ENCODE measurements at places on chromosomes 16 and 17. TPM values are rescaled to one million over a fixed set of nuclear protein-coding genes. Genes with fewer than 3 reads are reported as not detected.

Gene BEAN1
- not detected for total RNA-seq

Gene KRTAP17-1
- total RNA-seq, result not detected

Gene ABCC3
- total RNA-seq, result 20.6 TPM

Gene RNU2-1
- total RNA-seq, result 3,749 TPM

Gene NEUROD2
- not detected for total RNA-seq

Gene PRAC2
- total RNA-seq, result not detected

Gene OR1A1
- not detected for total RNA-seq

Gene CREBBP
- total RNA-seq, result 34.2 TPM

Gene DNAI2
- not detected for total RNA-seq

Gene CD19
- not detected for total RNA-seq

Gene CAVIN1
- 1,192 TPM for total RNA-seq

Gene LPO
- total RNA-seq, result not detected

Gene CHMP1A
- total RNA-seq, result 83.0 TPM

GRCh38 chr17:31534223-31534888 is 142.9 kb downstream of the RAB11FIP4 start:
- H3K36me3 ChIP-seq, result no peaks in the 10 kb centered on the region
- peaks cover 21% of the 10 kb centered on the region for H3K4me1 ChIP-seq
- no peak for DNase-seq

DNA sequence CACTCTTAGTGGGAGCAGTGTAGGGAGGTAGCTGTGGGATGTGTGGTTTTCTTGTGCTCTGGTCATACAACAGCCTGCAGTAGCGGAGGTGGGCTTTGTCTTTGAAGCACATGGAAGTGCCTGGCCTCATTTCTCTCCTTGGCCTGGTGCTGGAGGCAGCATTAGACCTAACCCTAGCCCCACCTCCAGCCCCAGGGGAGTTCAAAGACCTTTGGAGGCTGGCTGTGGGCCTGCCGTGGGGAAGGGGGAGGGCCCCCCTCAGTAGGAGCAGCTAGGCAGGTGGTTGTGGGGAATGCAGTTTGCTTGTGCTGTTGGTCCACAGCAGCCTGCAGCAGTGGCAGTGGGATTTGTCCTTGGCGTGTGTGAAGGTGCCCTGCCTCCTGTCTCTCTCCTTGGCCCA is 91.7 kb downstream of the BCAS3 start:
- no peaks in the 10 kb centered on the region for H3K36me3 ChIP-seq
- no peak overlapping the region for H3K27ac ChIP-seq
- peaks cover 5% of the 10 kb centered on the region for H3K27me3 ChIP-seq
- no peak overlapping the region for H3K4me3 ChIP-seq
- no peaks in the 10 kb centered on the region for H3K4me1 ChIP-seq

GRCh38 chr17:78206298-78206697 is 7.8 kb upstream of the BIRC5 start:
- peaks cover 2% of the 10 kb centered on the region for H3K27me3 ChIP-seq
- H3K36me3 ChIP-seq, result peaks cover 5% of the 10 kb centered on the region
- H3K27ac ChIP-seq, result no peak overlapping the region
- no peaks in the 10 kb centered on the region for H3K4me1 ChIP-seq
- H3K4me3 ChIP-seq, result no peak overlapping the region
- DNase-seq, result no peak

DNA sequence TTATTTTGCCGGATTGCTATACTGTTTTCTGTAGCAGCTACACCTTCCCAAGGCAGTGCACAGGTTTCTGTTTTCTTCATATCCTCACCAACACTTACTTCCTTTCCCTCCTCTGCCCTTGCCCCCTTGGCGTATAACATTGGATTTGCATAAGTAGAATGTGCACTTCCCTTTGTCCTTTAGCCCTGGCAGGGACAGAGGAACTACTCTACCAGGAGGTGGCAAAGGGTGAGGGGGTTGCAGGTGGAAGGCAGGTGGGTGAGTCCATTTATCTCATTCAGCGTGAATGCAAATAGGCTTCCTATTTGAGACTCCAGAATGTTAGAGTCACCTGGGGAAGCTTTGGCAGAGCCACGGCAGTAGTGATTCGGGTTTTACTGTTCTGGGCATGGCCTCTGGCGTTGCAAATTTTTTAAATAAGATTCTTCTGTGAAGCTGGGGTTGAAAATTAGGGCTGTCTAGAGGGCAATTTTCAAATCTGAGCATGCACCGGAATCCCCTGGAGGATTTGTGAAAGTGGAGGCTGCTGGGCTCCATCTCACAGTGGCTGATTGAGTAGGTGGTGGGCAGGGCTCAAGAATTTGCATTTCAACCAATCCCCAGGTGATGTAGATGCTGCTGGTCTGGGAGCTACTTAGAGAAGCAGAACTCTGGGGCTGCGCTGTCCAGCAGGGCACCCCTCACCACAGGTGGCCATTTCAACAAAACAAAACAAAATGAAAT is 84.7 kb downstream of the PLCG2 start:
- DNase-seq, result no peak
- no peaks in the 10 kb centered on the region for H3K36me3 ChIP-seq
- H3K4me3 ChIP-seq, result no peak overlapping the region
- peaks cover 19% of the 10 kb centered on the region for H3K27me3 ChIP-seq

GRCh38 chr17:77959126-77959925 is 823 bp downstream of the TNRC6C start:
- peaks cover 31% of the 10 kb centered on the region for H3K27me3 ChIP-seq
- no peak overlapping the region for H3K27ac ChIP-seq
- H3K36me3 ChIP-seq, result no peaks in the 10 kb centered on the region

GRCh38 chr17:68606451-68607307 is 5.5 kb upstream of the FAM20A start:
- no peaks in the 10 kb centered on the region for H3K4me1 ChIP-seq
- no peak for DNase-seq
- no peak overlapping the region for H3K4me3 ChIP-seq

- H3K36me3 ChIP-seq, result peaks cover 10% of the 10 kb centered on the region
- H3K27ac ChIP-seq, result peak overlapping the region; percentile 82
- H3K27me3 ChIP-seq, result peaks cover 5% of the 10 kb centered on the region
- peak overlapping the region; percentile 88 for H3K4me3 ChIP-seq
- DNase-seq, result peak; percentile 68
Measured at GRCh38 chr17:43832168-43832975, 574 bp downstream of the MPP3 start.

DNA sequence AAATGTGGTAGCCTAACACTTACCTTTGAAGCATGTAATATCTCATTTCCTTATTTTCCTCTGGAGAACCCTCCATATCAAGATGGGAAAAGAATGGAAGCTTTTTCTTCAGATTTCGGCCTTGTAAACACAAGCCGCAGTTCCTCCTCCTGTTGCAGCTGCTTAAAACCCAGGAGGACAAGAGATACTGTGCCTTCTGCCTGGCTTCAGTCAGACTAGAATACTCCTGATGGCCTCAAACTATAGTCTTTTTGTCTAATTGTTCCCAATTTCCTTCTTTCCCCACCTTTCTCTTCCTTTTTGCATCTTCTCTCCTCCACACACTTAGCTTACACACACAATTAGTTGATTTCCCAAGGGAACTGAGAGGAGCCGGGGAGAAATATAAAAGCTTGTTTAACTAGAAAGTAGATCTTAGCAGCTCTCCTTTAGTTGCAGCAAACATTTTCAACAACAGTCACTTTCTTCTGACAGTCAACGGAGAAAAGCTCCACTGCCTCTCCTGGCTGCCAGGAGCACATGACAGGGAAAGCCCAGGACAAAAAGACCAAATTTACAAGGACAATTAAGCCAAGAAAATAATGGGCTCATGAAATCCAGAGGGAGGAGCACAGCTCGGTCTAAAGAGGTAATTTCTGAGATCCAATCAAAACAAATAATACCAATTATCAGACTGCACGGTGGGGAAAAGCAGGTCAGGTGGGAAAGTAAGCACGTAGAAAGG is 76.4 kb upstream of the C17orf78 start:
- no peaks in the 10 kb centered on the region for H3K36me3 ChIP-seq
- no peak overlapping the region for H3K4me3 ChIP-seq
- DNase-seq, result no peak
- H3K27me3 ChIP-seq, result no peaks in the 10 kb centered on the region
- H3K27ac ChIP-seq, result no peak overlapping the region

GRCh38 chr16:89341697-89342694 is 124.5 kb downstream of the ZNF778 start:
- H3K27ac ChIP-seq, result peak overlapping the region; percentile 36
- DNase-seq, result no peak
- H3K36me3 ChIP-seq, result peaks cover 16% of the 10 kb centered on the region
- H3K27me3 ChIP-seq, result peaks cover 16% of the 10 kb centered on the region
- no peak overlapping the region for H3K4me3 ChIP-seq
- peaks cover 69% of the 10 kb centered on the region for H3K4me1 ChIP-seq

DNA sequence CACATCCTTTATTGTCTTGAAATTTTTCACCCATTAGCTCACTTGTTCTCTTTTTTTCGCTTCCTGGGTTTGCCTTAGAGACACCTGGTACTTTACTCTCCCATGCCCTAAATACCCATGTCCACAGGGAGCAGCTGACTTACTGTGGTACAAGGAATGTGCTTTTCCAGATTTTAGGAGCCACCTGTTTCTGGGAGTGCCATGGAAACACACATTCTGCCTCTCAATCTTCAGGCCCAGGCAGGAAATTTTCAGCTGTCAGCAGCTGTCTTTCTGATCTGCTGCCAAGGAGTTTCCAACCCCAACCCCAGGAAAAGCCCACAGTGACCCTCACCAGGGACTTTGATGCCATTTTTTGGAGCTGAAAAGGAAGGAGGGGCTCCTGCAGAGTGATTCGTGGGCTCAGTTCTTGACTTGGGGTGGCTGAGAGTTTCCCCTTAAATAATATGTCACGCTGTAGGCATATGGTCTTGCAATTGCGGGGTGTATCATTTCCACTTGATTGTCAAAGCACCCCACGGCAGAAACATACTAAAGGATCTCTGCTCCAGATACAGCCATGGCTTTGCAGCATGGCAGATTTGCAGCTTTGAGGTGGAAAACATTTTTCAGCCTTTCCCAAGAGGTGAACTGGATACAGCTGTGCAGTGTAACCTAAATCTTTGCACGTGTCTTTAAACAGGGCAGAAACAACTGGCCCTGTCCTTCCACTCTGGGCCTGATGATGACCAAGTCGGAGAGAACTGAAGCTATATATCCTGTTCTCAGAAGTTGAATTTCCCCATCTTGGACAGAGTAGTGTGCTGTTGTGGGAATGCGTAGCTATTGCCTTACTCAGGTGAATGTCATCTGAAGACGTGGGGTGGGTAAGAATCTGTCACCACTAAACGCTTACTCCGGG is 19.2 kb downstream of the RBFOX1 start:
- no peak for DNase-seq
- no peak overlapping the region for H3K4me3 ChIP-seq
- 0 out of 2 replicates have a peak, but pooled peaks cover 3% of the 10 kb centered on the region for H3K36me3 ChIP-seq
- H3K4me1 ChIP-seq, result no peaks in the 10 kb centered on the region
- no peaks in the 10 kb centered on the region for H3K27me3 ChIP-seq

- no peak overlapping the region for H3K4me3 ChIP-seq
- peak overlapping the region; percentile 60 for H3K27ac ChIP-seq
- H3K36me3 ChIP-seq, result no peaks in the 10 kb centered on the region
- H3K4me1 ChIP-seq, result peaks cover 25% of the 10 kb centered on the region
- H3K27me3 ChIP-seq, result peaks cover 3% of the 10 kb centered on the region
- DNase-seq, result peak; percentile 82
Measured at GRCh38 chr17:10210151-10210574, 11.8 kb upstream of the GAS7 start.

DNA sequence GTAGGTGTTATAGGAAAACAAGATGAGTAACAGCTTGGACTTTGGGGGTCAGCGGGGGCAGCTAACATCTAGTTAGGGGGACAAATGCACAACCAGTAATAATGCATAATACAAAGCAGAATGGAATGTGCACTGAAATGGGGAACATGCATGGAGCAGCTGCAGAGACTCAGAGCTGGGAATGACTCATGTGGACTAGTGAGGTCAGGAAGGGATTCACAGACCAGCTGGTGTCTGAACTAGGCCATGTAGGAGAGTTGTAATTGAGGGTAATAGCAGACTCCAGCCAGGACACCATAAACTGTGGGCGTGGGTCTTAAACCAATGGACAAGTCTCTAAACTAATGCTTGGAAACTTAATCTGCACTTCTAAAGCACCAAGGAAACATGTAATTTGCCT is 176.8 kb upstream of the ASIC2 start:
- H3K27me3 ChIP-seq, result no peaks in the 10 kb centered on the region
- no peak overlapping the region for H3K4me3 ChIP-seq
- H3K36me3 ChIP-seq, result no peaks in the 10 kb centered on the region
- H3K27ac ChIP-seq, result no peak overlapping the region

- H3K36me3 ChIP-seq, result peaks cover 5% of the 10 kb centered on the region
- H3K4me1 ChIP-seq, result peaks cover 29% of the 10 kb centered on the region
- peak overlapping the region; percentile 92 for H3K27ac ChIP-seq
- peaks cover 3% of the 10 kb centered on the region for H3K27me3 ChIP-seq
Measured at GRCh38 chr16:24700549-24701392, 28.7 kb upstream of the TNRC6A start.

DNA sequence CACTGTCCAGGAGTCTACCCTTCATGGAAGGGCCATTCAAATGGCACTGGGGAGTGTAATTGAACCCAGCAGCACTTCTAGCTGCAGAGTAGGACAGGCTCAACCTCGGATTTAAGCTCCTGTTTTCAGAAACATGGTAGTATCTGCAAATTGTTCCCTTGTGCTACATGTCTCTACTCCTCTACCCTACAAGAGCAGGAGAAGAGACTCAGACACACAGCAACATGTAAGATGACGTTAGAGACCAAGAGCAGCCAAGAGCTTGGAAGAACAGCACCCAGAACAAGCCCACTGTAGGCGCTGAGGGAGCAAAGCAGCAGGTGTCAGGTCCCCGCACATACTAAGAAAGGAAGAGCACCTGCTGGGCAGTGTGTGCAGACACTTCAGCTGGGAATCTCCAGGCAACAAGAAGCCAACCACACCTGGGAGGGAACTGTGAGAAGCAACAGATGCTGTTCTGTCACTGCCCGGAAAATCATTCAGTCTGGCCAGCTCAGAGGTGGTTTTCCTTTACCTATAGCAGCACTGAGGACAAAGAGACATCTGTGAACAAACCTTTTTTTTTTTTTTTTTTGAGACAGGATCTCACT is 35.6 kb upstream of the MNT start:
- H3K27ac ChIP-seq, result no peak overlapping the region
- H3K4me3 ChIP-seq, result no peak overlapping the region
- peaks cover 25% of the 10 kb centered on the region for H3K4me1 ChIP-seq
- no peak for DNase-seq
- no peaks in the 10 kb centered on the region for H3K27me3 ChIP-seq

GRCh38 chr16:55494994-55495421 is 13.9 kb upstream of the LPCAT2 start:
- peaks cover 3% of the 10 kb centered on the region for H3K27me3 ChIP-seq
- peaks cover 37% of the 10 kb centered on the region for H3K36me3 ChIP-seq
- peak overlapping the region; percentile 72 for H3K4me3 ChIP-seq
- peak; percentile 94 for DNase-seq
- peak overlapping the region; percentile 89 for H3K27ac ChIP-seq
